ENCODE measurements at places on chromosomes 7 and 10. TPM values are rescaled to one million over a fixed set of nuclear protein-coding genes. Genes with fewer than 3 reads are reported as not detected.

The MUC12 gene
- total RNA-seq: 19.2 TPM

The ST8SIA6 gene
- total RNA-seq: not detected

GRCh38 chr7:30225863-30226613 lies 58.4 kb upstream of the ZNRF2 start:
- peak; percentile 88 for DNase-seq

DNA sequence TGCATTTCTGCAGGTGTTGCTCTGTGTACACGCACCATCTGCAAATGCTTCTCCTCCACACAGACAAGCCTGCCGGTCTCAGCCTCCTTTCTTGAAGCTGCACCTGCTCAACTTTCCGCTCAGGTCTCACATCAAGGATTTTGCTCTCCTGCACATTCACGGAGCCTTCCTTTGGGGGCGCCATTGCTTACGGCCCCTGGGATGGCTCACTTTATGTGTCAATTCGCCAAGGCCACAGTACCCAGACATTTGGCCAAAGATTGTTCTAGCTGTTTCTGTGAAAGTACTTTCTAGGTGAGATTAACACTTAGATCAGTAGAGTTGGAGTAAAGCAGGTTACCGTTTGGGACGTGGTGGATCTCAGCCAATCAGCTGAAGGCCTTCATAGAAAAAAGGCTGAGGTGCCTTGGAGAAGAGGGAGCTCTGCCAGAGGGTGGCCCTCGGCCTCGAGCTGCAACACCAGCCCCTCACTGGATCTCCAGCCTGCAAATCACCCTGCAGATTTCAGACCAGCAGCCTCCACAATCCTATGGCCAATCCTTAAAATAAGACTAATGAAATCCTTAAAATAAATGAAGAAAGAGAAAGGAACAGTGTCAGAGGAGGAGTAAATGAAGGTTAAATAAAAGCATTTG lies 39.9 kb upstream of the PPP2R2D start:
- DNase-seq: no peak

GRCh38 chr10:52782554-52782953 lies 10.0 kb upstream of the MBL2 start:
- no peak for DNase-seq

The OSBPL3 gene
- 13.7 TPM for total RNA-seq

The OPN1SW gene
- total RNA-seq: not detected

- no peak for DNase-seq
These were observed 29.3 kb upstream of the CROT start for GRCh38 chr7:87316097-87316700.

- no peak for DNase-seq
These were observed 408.7 kb upstream of the ADARB2 start for GRCh38 chr10:2145926-2146478.

The TMEM26 gene
- total RNA-seq: not detected

DNA sequence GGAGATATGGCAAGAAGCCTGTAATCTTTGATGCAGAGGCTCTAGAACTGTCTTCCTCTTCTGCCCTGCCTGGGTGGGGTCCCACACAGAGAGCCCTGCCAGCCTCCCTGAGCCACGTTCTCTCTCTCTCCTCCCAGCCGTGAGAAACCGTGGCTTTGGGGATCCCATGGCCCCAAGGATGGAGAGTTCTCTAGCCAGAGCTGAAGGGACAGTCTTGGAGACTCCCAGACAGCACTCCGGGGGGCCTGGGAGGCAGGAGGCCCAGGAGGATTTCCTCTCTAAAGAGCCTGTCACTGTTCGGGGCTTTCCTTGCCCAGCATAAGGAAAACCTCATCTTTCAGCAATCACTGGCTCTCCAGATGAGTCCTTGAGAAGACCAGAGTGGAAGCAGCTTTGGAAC lies 227.1 kb downstream of the ARHGAP12 start:
- DNase-seq: no peak

Measured in HT-29 (cell line).